C1 segment of cervical spinal cord (tissue), 14 donors: ENCODE measurements at places on chromosomes 6 and 20.

- no peak for DNase-seq
These were observed 278.7 kb upstream of the RNF217 start for GRCh38 chr6:124683507-124683906.

GRCh38 chr6:44740566-44741120 is 353.1 kb downstream of the CDC5L start:
- no peak for DNase-seq

DNA sequence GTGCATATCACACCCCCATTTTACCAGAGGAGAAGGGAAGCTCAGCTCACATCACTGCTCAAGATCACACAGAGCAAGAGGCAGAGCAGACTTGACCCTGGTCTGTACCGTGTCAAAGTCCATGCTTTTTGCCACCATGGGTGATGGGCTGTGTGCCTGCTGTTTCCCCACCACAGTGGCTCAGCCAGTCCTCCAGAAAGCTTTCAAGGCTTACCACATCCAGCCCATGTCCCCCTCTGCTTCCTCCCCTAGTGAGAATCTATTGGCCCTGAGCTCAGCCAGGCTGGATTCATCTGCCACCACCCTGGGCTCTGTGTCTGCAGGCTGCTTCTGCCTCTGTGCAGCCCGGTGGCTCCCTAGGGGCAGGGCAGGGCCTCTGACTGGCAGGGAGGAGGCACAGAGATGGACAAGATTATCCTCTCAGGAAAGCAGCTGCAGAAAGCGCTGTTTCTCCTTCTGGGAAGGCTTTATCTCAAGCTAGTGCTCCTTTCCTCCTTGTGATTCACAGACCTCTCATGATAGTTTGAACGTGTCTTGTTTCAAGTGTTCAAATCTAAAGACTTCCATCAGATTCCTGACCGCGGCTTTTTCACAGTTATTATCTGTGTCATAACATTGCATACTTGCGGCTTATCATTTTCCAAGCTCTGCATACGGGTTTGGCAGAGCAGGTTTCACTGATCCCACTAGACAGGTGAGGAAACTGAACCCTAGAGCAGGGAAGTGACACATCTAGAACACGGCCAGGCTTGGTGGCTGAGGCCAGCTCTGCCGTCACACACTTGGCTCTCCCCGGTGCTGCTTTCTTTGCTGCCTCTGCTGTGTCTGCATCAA is 37.4 kb downstream of the VEGFA start:
- no peak for DNase-seq

DNA sequence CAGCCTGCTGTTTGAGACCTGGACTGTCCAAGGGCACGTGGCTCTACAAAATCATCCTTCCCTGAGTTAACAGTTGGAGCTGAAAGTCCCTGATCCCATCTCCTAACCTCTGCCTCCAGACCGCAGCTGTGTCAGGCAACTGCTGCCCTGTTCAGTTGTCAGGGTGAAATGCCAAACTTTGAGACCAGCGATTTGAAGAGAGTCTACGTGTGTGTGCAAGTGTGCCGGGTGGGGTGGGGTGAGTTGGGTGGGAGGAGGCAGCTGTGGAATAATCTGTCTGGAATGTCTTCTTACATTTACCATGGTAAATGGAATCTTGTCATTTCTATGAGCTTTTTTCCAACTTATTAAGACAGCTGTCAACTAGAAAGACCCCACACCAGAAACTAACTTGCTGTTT is 81.0 kb upstream of the FAM8A1 start:
- no peak for DNase-seq

GRCh38 chr20:63495741-63496595 is 2.9 kb downstream of the EEF1A2 start:
- DNase-seq = peak; percentile 74
